Osteoblast (primary cell): ENCODE measurements at places on chromosomes 11 and 22. TPM values are rescaled to one million over a fixed set of nuclear protein-coding genes. Genes with fewer than 3 reads are reported as not detected.

Gene LSP1
- total RNA-seq, result 41.0 and 54.6 TPM in 2 replicates

Gene LRRN4CL
- total RNA-seq, result 9.1 and 13.8 TPM in 2 replicates

Gene RASD2
- under 0.01 and 0.29 TPM in 2 replicates for total RNA-seq

DNA sequence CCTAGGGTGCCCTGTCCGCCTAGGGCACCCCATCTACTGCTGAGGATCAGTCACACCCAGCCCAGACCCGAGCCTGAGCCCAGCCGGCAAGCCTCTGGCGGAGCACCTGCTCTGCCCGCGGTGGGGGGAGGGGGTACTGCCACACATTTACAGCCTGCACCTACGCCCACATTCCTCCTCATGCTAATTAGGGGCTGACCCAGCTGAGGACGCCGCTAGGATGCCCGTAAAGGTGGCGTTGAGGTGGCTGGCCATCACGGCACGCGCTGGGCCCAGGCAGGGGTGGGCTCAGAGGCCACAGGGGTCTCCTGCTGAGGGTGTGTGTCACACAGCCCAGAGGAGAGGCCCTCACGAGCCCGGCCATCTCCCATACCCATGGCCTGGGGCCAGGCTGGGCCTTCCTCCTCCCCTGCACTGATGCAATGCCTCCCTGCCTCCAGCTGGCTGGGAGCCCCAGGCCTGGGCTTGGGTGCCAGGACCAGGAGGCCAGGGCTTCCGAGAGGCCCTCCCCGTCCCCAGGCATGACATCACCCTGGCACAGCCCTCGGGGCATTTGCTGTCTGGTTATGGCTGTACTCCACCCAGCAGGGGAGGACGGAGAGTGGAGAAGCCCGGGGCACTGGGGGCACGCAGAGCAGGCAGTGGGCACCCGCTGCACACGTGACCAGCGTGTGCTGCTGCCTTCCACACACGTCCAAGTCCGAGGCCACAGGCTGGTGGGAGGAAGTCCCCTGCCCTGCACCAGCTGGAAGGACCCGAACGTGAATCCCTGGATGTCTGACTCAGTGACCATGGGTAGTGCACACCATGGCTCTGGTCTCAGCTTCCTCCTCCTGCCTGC, 12.7 kb downstream of the DUSP8 start:
- H3K27me3 ChIP-seq, result no peaks in the 10 kb centered on the region
- H3K27ac ChIP-seq, result peak overlapping the region; percentile 68
- no peaks in the 10 kb centered on the region for H3K36me3 ChIP-seq

- peaks cover 32% of the 10 kb centered on the region for H3K4me1 ChIP-seq
- H3K4me3 ChIP-seq, result peak overlapping the region; percentile 97
- DNase-seq, result peak; percentile 92
- peak overlapping the region; percentile 66 for H3K27ac ChIP-seq
- no peaks in the 10 kb centered on the region for H3K27me3 ChIP-seq
These were observed 2.4 kb downstream of the ATF4 start for GRCh38 chr22:39522567-39523300.

GRCh38 chr11:65868076-65868667, 4.4 kb downstream of the EFEMP2 start:
- DNase-seq, result peak; percentile 79
- no peak overlapping the region for H3K4me3 ChIP-seq
- no peak overlapping the region for H3K27ac ChIP-seq

DNA sequence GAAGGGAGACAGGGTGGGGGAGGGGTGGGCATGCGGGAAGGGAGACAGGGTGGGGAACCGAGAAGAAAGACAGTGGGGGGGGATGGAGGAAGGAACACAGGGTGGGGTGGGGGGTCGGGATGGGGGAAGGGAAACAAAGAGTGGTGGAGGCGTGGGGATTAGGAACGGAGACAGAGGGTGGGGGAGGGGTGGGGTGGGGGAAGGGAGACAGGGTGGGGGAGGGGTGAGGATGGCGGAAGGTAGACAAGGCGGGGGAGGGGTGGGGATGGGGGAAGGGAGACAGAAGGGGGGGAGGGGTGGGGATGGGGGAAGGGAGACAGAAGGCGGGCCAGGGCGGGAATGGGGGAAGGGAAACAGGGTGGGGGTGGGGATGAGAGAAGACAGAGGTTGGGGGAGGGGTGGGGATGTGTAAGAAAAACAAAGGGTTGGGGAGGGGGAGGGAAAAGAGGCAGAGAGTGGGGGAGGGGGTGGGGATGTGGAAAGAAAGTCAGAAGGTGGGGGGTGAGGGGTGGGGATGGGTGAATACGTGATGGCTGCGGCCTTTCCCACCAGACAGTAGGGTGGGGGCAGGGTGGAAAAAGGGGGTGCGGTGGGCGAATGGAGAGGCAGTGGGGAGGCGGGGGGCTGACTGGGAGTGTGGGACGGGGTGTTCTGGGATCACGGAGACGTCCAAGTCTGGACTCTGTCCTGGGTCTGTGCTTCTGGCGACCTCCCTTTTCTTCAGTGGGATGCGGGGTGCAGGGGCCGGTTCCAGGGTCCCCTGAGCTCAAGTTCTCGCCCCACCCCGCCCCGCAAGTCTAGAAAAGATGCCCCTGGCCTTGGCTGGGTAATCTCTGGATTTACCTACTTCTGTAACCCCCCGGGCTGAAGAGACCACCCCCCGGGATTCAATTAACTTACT, 744 bp downstream of the PRAME start:
- H3K27me3 ChIP-seq, result no peaks in the 10 kb centered on the region
- H3K4me1 ChIP-seq, result no peaks in the 10 kb centered on the region
- DNase-seq, result peak; percentile 75
